CD4-positive, alpha-beta T cell treated with Interleukin-6 at 100 ng/mL for 8 hours (primary cell): ENCODE measurements at places on chromosomes 1 and 21.

GRCh38 chr1:229225331-229225782, 45.6 kb upstream of the RAB4A start:
- DNase-seq = no peak

- DNase-seq = peak; percentile 71
These were observed 2.5 kb upstream of the APOBEC4 start for GRCh38 chr1:183655562-183656075.

DNA sequence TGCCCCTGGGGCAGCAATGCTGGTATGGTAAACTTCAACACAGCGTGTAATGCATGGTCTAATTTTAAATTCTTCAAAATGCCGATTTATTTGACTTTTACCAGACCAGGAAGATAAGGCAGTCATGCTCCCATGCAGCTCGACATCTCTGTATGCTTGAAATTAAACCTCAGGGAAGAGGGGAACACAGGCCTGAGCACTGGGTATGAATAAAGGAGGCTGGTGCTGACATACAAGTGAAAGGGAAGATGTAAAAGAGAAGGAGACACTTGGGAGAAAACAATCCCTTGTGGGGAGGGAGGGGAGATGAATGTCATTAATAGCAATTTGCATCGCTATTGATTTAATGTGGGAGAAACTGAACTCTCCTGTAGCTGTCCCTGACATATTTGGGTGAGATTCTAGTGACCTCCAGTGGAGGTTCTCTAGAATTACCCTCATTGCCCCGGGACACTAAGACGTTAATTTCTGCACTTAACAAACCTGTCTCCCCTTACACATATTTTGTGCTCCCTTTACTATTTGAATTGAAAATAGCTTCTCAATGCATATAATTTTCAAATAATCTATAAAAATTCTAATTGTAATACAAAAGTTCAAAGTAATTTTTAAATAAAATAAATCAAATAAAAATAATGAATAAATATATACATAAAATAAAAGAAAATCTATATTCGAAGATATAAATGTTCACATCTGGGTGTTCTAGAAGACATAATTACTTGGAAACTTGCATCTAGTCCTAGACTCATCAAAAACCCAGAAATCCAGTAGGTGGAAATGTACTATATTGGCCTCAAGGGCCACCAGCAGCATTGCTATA, 283.1 kb downstream of the LMX1A start:
- no peak for DNase-seq

- DNase-seq = no peak
These were observed 218.4 kb downstream of the HLX start for GRCh38 chr1:221097479-221098281.

- peak; percentile 67 for DNase-seq
These were observed 3.6 kb upstream of the ZBTB7B start for GRCh38 chr1:154998818-154999570.

DNA sequence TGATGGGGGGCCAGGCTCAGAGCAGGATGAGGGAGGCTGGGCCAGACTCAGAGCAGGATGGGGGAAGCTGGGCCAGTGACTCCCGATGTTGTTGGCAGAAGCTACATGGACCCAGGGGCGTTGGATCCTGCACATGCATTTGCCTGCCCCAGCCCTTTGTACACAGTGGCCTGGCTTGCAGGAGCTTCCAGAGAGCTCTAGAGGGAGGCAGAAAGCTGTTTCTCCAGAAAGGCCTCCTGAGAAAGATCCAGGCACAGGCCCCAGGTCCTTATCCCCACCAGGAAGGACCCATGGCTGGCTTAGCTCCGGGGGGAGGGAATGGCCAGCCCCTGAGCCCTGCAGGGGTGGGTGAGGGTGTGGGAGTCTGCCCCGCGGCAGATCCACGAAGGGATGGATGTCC, 106.6 kb upstream of the ACTRT2 start:
- DNase-seq = no peak

GRCh38 chr1:81617308-81617967, 183.3 kb upstream of the ADGRL2 start:
- no peak for DNase-seq
